ENCODE measurements at places on chromosomes 4 and X.

DNA sequence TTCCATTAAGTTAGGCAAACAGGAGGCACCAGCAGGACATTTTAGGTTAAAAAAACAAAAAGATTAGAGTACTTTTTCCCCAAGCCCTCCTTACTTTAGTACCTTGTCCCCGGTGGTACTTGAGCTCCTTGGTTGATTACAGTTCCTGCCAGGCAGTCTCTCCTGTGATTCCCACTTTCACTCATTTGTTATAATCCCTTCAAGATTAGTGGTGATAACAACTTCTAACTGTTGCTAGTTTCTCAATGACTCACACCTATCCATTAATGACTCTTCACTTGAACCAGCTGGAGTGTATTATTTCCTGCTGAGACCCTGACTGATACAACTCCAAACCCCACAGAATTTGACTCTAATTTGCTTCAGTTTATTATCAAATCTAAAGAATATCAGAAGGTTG lies 765.0 kb upstream of the DIAPH2 start:
- DNase-seq: no peak
- no peaks in the 10 kb centered on the region for H3K27me3 ChIP-seq
- no peak overlapping the region for H3K27ac ChIP-seq

DNA sequence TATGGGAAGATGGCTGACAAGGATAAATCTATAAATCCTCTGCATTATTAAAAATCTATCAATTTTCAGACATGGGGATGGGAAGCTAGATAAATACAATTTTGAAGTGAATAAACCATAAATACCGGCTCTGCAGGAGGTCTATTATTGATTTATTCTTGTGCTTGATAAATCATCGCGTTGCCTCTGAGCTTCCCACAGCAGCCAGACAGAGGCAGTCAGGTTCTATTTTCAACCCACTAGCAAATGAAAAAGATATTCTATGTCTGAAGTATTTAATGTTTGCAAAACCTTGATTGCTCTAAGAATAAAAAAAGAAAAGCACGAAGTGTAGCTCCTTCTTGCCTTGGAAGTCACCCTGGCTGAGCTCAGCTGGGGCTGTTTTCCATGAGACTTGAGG lies 216.2 kb downstream of the DHRSX start:
- DNase-seq: no peak
- no peaks in the 10 kb centered on the region for H3K27me3 ChIP-seq
- H3K4me1 ChIP-seq: no peaks in the 10 kb centered on the region

DNA sequence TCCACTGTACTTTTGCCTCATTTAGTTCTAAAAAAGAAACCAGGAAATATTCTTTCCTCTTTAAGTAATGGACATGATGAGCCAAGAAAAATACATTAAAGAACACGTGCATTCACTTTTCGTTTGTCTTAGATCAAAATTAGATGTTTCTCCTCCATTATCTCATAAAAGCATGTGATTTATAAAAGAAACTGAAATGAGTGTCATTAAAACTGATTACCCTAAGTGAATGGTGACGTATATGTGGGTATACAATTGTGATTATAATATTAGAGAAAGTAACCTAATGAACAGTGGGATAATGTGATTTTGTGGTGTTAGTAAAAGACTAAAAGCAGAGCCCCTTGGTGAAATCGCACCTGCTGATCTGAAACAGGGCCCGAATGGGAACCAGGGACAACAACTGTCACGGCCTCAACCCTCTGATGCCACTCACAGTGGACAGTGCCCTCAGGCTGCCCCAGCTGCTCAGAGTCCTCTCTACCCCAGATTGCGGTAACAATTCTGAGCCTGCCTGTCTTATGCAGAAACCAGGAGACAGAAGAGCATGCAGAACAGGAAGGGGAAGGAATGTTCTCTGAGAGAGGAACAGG lies 25.7 kb upstream of the HS6ST2 start:
- no peaks in the 10 kb centered on the region for H3K4me1 ChIP-seq
- H3K27ac ChIP-seq: no peak overlapping the region
- no peak overlapping the region for H3K4me3 ChIP-seq

- no peaks in the 10 kb centered on the region for H3K27me3 ChIP-seq
- no peaks in the 10 kb centered on the region for H3K36me3 ChIP-seq
- H3K4me1 ChIP-seq: no peaks in the 10 kb centered on the region
- DNase-seq: no peak
- no peak overlapping the region for H3K27ac ChIP-seq
These were observed 83.3 kb downstream of the SLC7A11 start for GRCh38 chr4:138158746-138159297.

- no peaks in the 10 kb centered on the region for H3K27me3 ChIP-seq
- no peak overlapping the region for H3K27ac ChIP-seq
- DNase-seq: no peak
- no peaks in the 10 kb centered on the region for H3K36me3 ChIP-seq
These were observed 32.8 kb upstream of the JAKMIP1 start for GRCh38 chr4:6232836-6233785.

DNA sequence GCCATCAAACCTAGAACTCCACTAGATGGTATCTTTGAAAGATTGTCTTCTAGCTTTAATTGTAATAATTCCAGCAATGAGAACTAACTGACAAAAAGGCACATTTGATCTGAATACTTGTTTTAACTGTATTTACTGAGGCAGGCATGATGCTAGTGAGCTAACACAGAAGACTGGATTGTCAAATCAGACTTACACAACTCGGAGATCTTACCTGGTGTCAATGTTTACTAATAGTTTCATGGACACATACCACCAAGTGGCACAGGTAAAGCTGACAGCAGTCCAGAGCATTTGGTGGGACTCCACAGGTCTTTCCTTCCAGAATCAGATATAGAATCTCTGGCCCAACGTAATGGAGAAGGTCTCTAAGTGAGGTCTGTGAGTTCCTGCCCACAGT lies 229.9 kb upstream of the BOD1L1 start:
- H3K27ac ChIP-seq: no peak overlapping the region
- H3K36me3 ChIP-seq: no peaks in the 10 kb centered on the region
- H3K4me1 ChIP-seq: no peaks in the 10 kb centered on the region
- H3K27me3 ChIP-seq: no peaks in the 10 kb centered on the region
- no peak overlapping the region for H3K4me3 ChIP-seq

DNA sequence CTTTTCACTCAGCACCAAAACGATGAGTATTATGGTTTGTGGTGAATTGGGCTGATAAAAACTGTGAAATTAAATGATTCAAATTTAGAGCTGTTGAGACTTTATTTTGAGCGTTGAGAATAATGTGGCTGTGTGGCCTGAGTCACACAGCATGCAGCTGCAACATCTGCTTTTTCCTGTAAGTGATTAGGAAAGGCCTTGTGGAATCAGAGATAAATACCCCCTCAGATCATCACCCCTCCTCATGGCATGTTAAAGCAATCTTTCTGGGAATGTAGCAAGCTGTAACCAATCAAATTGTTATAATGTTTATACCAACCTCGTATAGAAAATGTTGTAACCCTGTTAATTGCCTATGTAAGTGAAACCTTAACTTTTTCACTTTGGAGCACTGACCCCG lies 90.0 kb upstream of the GRPR start:
- no peaks in the 10 kb centered on the region for H3K4me1 ChIP-seq
- H3K36me3 ChIP-seq: no peaks in the 10 kb centered on the region
- no peak overlapping the region for H3K4me3 ChIP-seq
- no peaks in the 10 kb centered on the region for H3K27me3 ChIP-seq
